SIG-M5 (cell line): ENCODE measurements at places on chromosomes 6 and 20.

- no peak for DNase-seq
These were observed 75.7 kb upstream of the OPRM1 start for GRCh38 chr6:153963352-153963751.

- no peak for DNase-seq
These were observed 58.0 kb upstream of the SALL4 start for GRCh38 chr20:51860111-51860882.

DNA sequence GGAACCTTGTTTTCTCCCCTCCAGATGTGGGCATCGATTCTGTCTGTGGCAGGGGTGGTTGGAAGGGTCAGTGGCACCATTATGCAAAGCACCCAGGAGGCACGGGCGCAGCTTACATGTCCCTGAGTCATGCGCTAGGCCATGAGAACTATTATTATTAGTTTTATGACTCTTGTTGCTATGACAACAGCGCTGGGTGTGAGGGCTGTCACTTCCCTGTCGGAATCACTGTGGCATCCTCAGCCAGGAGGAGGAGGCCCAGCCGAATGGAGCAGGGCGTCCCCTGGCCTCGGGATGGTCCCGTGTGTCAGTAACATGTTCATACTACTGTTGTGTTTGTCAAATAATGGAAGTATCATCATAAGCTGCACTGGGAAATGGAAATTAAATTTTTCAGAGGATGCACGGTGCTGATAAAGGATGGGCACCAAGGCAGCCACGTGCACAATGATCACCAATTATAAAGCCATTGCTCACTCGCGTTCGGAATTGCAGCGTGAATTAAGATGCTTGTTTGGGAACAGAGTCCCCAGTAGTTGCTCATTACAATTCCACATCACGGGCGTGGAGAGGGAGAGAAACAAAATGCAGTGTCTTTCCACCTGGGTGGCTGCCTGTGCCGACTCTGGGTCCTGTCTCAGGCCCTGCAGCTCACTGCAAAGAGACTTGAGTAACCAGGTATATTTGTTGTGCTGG is 247.9 kb downstream of the CDH4 start:
- no peak for DNase-seq

GRCh38 chr20:47775841-47776240 is 9.4 kb downstream of the SULF2 start:
- no peak for DNase-seq

DNA sequence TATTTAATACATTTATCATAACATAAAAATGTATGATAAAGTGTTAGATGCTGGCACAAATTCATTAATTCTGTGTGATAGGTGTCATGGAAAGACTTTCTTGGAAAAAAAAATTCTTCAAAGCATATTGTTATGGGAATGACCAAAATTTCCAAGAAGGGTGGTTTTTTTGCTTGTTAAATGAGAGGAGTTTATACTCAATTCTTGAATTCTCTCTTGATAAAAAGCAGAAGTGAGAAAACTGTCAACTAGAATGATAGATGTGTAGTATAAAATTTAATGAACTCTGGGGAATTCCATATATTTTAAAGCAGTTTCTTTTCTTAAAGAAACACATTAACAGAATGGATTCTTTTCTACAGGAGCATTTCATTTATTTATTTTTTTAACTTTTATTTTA is 62.0 kb upstream of the SNAP91 start:
- DNase-seq, result no peak

- DNase-seq, result no peak
These were observed 172.7 kb upstream of the NOX3 start for GRCh38 chr6:155628306-155628705.
